ENCODE measurements at places on chromosomes 6 and 20.

DNA sequence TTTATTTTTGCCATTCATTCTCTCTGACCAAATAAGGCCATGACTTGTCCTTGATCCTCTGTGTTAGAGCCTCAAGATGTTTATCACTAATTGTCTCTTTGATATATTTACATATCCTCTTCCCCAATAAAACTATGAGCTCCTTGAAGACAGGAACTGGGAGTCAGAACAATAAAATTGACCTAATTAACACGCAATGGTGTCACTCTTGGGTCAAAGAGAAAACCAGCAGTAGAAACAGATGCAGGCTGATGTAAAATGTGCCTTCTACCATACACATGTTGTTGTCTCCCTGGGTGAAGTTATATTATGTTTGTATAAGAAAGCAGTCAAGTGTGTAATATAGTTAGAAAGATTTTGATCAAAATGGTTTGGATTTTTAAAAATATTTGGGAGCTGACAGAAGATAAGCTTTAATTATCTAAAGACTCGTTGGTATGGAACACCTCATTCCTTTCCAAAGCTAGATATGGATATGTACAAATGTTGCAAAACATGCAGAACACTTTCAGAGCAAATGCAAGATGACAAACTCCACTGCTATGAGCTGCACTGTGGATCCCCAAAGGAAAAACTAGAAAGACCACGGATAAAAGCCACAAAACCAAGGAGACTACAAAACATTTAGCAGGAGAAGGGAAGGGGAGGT lies 109.7 kb upstream of the STMND1 start:
- no peak for DNase-seq

GRCh38 chr6:168582571-168582981 lies 141.6 kb downstream of the SMOC2 start:
- no peak for DNase-seq

GRCh38 chr6:162053084-162053483 lies 674.5 kb downstream of the PRKN start:
- DNase-seq = no peak

DNA sequence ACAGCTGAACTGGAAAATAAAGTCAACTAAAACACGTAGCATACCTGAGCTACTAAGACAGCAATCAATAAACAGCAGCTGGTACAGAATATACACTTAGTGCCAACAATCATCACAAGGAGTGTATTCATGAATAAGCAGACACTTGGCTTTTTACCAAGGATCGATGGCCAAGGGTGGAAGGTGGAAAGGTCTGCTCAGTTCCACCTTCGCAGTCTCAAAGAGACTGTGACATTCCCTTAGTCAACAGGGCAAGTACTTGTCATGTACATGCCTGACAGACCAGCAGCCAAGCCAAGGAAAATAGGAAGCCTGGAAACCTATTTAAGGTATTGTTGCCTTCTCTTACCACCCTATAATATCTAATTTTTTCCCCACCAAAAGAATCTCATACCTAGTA lies 21.4 kb downstream of the HBS1L start:
- DNase-seq = no peak

Data from LoVo (cell line).